ENCODE measurements at places on chromosomes 16 and 17. TPM values are rescaled to one million over a fixed set of nuclear protein-coding genes. Genes with fewer than 3 reads are reported as not detected.

The PERCC1 gene
- not detected for total RNA-seq

DNA sequence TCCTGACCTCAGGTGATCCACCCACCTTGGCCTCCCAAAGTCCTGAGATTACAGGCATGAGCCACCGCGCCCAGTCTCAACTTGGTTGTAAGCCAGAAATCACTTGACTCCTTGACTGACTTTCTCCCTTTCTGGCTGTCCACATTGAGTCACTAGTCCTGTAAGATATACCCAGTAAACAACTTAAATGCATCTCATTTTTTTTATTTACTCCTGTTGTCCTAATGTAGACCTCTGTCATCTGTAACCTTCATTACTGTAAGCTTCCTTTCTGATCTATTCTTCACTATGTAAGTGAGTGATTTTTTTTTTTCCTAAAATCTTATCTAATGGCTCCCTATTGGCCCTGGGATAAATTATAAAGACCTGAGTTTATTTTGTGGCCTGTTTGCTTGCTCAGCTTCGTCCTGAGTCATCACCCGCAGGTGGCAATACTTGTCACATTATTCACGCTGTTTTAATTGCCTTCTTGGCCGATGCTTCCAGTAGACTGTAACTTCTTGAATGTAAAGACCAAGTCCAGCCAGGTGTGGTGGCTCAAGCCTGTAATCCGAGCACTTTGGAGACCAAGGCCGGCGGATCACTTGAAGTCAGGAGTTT, 41.0 kb downstream of the PAFAH1B1 start:
- peaks cover 4% of the 10 kb centered on the region for H3K36me3 ChIP-seq
- H3K4me3 ChIP-seq: no peak overlapping the region
- no peaks in the 10 kb centered on the region for H3K27me3 ChIP-seq

The UBALD1 gene
- 32.7 TPM for total RNA-seq

- H3K36me3 ChIP-seq: 0 out of 2 replicates have a peak, but pooled peaks cover 1% of the 10 kb centered on the region
- no peaks in the 10 kb centered on the region for H3K27me3 ChIP-seq
- peaks cover 17% of the 10 kb centered on the region for H3K4me1 ChIP-seq
- H3K27ac ChIP-seq: peak overlapping the region; percentile 87
These were observed 987 bp upstream of the HASPIN start for GRCh38 chr17:3722716-3723115.

DNA sequence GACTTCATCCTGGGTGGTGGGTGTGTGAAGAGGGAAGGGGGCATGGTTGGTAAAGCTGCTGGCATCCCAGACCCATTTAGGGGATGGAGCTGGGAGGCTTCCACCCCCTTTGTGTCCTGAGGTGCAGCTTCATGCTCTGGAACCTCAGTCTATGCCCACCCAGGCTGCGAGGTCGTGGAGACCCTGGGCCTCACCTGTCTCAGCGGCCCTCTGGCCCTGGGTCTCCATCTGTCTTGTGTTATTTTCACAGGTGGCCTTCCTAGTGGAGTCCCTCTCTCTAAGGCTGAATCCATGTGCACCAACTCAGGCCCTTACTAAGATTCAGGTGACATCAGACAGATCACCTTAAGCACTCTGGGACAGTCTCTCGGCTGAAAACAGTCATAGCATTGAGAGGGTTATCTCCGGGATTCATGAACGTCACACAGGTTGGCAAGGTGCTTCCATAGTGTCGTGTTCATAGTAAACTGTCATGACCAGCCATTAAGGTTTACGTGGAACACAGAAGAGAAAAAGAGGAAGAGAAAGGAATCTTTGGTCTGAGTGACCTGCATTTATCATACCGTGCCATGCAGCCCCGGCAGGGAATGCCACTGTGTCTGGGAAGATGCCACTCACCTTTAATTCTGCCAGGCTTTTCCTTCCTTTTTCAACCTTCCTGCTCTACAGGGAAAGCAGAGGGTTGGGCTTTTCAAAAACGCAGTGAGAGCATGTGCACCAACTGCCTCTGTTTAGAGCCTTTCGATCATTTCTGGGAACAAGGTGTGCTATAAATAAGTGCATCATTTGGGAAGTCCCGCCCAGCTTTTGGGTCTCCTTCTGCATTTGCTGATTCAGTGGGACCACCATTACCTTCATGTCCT, 4.5 kb upstream of the FOXL1 start:
- DNase-seq: no peak
- no peak overlapping the region for H3K4me3 ChIP-seq
- no peaks in the 10 kb centered on the region for H3K36me3 ChIP-seq
- no peak overlapping the region for H3K27ac ChIP-seq
- H3K4me1 ChIP-seq: no peaks in the 10 kb centered on the region

Measured in GM12878 (cell line).